ENCODE measurements at places on chromosomes 5 and 9. TPM values are rescaled to one million over a fixed set of nuclear protein-coding genes. Genes with fewer than 3 reads are reported as not detected.
A peak's percentile ranks its signal among the peaks of the same experiment; 100 is the strongest.

Gene FOXI1
- not detected for total RNA-seq

Gene INSL6
- total RNA-seq = not detected

Gene CARTPT
- total RNA-seq = not detected

GRCh38 chr5:151327585-151327984, 19.8 kb downstream of the SLC36A2 start:
- H3K4me3 ChIP-seq = no peak overlapping the region
- H3K4me1 ChIP-seq = peaks cover 2% of the 10 kb centered on the region
- peaks cover 7% of the 10 kb centered on the region for H3K27me3 ChIP-seq

GRCh38 chr9:126860757-126861466, 473 bp downstream of the ZBTB34 start:
- H3K27me3 ChIP-seq = no peaks in the 10 kb centered on the region
- peaks cover under 1% of the 10 kb centered on the region for H3K36me3 ChIP-seq
- peak; percentile 41 for DNase-seq

GRCh38 chr5:37477426-37477825, 98.3 kb downstream of the WDR70 start:
- H3K36me3 ChIP-seq = peaks cover 61% of the 10 kb centered on the region
- DNase-seq = no peak
- no peaks in the 10 kb centered on the region for H3K27me3 ChIP-seq
- no peak overlapping the region for H3K4me3 ChIP-seq
- H3K27ac ChIP-seq = no peak overlapping the region
